Substantia nigra (tissue), 51 donors: ENCODE measurements at places on chromosomes 4 and X.

DNA sequence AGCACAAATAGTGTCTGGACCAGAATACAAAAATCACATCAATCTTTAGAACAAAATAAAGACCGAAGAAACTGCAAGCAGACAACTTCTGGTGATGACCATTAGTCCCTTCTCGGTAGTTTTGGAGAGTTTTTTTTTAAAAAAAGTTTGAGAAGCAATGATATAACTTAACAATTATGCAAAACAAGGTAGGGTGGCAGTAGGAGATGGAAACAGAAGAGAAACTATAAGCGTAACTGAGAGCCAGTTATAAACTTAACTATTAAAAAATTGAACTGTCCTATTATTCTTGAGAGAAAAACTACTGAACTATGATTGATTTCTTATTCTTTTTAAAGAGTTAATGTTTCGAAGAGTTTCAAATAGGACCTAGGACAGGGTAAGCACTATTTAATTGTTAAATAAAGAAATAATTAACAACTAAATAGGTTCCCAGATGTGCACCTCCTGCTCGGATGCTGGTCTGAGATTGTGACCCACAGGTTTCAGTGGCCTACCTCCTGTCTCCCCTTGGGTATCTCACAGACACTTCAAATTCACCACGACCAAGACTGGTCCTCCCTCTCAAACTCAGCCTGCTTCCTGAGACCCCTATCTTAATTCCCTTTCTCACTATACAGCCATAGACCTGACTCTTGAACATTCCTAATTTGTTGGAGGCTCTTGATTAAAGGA lies 81.3 kb downstream of the LEF1 start:
- no peak for DNase-seq

DNA sequence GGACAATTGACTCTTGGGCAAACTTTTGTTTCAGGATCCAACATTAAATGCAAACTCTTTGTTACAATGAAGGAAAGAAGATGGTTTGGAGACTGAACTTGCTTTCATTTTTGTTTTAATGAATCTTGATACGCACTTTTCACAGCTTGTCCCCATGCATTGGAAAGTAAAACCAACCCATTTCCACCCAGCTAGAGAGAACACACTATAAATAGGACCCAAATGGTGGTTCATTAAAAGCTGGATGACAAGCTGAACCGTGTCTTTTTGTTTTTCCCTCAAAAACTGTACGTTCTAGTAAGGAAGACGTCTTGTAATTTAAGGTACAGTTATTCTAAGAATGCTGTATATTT lies 95.3 kb upstream of the EGFL6 start:
- no peak for DNase-seq

GRCh38 chrX:10571260-10571659 lies 49.1 kb downstream of the MID1 start:
- DNase-seq: no peak

GRCh38 chrX:148282504-148282903 lies 217.9 kb upstream of the AFF2 start:
- no peak for DNase-seq

DNA sequence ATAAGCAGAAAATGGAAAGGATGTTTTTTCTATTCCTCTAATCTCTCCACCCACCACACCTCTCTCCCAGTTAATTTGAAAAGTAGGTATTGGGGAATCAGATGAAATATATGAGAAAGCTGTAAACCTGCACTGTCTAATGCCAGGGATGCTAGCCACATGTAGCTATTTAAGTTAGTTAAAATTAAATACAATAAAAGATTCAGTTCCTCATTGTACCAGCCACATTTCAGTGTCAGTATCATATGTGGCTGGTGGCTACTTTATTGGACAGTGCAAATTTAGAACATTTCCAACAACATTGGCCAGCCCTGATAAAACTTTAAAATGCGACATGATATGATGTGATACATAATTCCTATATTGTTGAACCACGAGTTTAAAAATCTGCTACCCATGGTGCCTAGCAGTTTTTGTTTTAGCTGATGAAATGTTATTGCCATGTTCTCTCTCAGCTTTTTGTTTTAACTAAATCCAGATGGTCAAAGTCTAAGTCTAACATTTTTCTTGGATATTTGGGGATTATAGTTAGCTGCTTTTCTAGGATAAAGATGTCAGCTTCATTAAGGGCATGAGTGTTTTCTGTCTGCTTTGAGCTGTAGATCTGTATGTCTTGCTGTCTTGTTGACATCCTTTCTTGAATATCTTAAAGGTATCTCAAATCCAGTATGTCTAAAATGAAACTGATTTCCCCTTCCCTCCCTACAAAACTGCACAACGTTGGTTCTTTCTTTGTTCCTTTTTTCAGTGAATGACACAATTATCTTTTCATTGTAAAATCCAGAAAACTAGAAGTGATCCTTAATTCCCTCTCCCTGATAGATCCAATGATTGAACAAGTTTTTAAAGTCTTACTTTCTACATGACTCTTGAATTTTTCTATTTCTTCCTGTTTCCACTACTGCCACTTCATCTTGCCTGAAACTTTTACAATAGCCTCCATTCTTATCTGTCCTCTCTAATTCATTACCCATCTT lies 6.2 kb downstream of the ARFIP1 start:
- DNase-seq: no peak

DNA sequence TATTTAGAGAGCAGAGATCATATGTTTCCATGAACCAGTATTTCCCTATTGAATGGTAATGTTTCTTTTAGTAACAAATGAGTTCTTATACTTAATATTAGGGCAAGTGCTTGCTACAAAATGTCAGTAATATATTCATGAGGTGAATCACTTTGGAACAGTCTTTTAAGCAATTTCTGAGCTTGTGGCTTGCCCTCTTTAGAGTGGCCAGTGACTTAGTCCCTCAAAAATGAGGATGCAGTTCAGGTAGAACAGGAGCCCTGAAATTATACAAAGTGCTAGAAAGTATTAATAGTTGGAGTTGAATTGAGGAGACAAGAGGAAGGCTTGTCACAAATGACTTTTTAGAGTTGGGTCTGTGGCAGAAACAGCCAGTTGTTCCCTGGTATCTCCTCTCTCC lies 53.4 kb upstream of the PITX2 start:
- DNase-seq: no peak

DNA sequence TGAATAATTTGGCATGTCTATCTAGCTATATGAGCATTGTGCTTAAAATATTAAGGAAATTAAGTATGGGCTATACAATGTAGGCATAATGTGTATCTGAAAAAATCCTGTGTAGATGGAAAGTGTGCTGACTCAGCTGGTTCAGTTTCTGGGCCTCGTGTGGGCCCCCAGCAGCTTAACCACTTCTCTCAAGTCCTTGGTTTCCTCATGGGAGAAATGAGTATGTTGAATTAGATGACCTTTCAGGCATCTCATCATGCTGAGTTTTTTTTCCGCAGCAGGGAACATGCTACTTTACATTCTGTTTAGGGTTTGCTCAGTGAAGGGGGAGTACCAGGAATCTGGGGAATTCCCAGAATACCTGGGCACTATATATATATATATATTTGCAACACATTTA lies 30.5 kb downstream of the RHOH start:
- no peak for DNase-seq

DNA sequence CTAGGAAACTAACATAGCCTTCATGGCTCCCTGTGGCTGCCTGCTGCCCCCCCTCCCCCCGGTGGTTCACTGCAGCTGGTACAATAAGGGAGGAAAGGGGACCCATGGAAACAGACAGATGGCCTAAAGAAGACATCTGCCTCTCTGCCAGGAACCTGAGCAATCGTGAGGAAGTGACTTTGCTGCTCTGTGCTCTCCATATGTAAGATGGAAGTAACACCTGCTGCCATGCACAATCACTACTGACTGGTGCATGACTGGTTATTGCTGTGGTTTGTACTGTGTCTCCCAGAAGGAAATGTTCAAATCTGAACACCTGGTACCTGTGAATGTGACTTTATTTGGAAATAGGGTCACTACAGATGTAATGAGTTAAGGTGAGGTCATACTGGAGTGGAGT lies 43.6 kb downstream of the CD99L2 start:
- no peak for DNase-seq
